Stimulated activated CD8-positive, alpha-beta memory T cell treated with anti-CD3 and anti-CD28 coated beads, Interleukin-2, amount 100 ng/mL, for 1 hour (primary cell): ENCODE measurements at places on chromosomes 6 and 20.

DNA sequence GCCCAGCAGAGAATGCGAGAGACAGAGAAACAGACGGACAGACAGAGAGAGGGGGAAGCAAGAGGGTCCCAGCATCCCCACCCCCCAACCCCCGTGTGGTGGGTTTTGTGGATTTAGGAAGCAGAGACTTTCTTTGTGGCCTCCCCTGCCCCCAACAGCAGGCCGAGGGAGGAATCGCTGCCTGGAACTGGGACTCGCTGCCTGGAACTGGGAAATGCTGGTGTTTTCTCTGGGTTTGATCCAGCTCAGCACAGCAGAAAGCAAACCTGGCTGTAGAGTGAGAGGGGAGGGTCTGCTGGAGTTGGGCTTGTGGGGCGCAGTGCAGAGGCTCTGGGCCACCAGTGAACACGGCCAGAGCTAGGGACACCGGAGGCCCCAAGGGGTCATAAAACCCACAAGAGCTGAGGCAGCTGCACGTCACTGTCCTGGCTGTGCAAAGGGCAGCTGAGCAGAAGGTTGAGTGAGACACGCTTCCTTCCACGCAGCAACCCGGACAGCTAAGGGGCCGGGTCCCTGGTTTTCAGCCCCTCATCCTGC lies 181.8 kb downstream of the TAF4 start:
- DNase-seq: no peak

- no peak for DNase-seq
These were observed 14.6 kb downstream of the GATA5 start for GRCh38 chr20:62461157-62461556.

- DNase-seq: no peak
These were observed 109.0 kb downstream of the RIN2 start for GRCh38 chr20:19867074-19867473.

DNA sequence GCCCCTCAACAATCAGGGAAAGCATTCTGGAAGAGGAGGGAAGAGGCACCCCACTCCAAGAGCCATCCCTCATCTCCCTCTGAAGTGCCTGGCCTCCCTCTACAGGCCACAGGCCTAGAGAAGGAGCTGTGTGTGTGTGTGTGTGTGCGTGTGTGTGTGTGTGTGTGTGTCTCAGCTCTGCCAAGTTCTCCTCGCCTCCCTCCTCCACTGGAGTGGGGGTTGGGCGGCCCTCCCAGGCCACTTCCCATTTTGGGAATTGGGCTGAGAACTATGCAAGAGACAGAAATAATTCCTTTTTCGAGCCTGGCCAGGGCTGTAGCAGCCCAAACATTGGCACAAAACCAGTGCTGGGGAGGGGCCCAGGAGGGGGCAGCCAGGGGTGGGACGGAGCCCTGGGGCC lies 35.7 kb downstream of the KCNB1 start:
- DNase-seq: no peak

DNA sequence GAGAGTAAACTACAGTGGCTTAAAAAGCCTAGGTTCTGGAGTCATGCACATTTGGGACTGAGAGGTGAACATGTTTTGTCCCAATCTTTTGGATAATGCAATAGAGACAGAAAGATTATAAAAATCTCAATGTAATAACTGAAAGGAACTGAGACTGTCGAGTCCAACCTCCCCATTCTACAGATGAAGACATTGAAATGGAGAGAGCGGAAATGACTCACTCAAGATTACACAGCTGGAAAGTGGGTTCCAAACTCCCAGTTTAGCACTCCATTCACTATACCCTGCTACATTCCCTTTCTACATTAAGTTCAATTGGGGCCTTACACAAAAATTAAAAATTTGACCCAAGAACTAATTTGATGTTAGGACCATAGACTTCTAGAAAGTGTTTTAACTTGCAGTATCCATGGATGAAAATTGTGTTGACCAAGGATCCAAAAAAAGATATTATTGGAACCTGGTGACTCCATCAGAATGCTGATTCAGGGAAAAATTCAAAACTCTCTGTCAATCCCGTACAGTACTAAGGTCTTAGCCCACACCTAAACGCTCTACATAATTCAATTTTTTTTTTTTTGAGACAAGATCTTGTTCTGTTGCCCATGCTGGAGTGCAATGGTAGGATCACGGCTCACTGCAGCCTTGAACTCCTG lies 1.5 kb upstream of the ILRUN start:
- no peak for DNase-seq

- DNase-seq: no peak
These were observed 102.3 kb upstream of the MAP3K7 start for GRCh38 chr6:90689172-90689571.

- DNase-seq: no peak
These were observed 96.6 kb downstream of the PXDC1 start for GRCh38 chr6:3654898-3655297.

DNA sequence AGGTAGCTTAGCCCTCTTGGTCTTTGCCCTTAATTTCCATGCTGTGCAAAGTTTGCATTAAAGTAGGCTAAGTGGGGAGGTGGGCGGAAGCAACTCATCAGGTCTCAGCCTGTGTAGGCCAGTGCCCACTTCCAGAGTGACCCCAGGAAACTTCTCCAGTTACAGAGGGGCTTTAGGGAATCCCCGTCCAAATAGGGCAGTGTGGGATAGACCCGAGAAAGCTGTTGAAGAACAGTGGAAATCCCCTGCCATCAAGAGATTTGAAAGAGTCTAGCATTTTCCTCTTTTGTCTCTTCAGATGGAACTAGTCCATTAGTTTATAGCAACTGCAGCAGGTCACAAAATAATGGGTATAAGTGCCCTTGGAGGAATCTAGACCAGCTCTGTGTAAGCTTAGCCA lies 20.2 kb downstream of the SF3B5 start:
- DNase-seq: no peak

DNA sequence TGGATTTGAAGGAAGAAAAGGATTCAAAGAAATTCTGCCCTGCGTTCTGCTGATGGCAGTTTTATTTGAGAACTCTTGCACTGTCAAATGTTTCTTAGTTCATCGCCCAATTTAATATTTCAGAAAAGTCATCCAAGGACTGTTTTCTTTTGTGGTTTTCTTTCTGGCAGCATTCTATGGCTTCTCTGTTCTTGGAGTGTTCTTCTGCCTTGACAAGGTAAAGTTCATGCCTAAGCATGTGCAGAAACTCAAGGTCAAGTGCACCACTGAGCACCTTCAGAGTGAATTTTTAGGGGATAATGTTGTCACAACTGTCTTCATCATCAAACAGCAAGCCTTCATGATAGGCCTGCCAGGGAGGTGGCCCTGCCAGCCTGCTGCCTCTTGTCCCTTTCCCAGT lies 225.6 kb downstream of the PLCB1 start:
- DNase-seq: no peak
